ENCODE measurements at places on chromosomes 12 and 14.
A peak's percentile ranks its signal among the peaks of the same experiment; 100 is the strongest.

DNA sequence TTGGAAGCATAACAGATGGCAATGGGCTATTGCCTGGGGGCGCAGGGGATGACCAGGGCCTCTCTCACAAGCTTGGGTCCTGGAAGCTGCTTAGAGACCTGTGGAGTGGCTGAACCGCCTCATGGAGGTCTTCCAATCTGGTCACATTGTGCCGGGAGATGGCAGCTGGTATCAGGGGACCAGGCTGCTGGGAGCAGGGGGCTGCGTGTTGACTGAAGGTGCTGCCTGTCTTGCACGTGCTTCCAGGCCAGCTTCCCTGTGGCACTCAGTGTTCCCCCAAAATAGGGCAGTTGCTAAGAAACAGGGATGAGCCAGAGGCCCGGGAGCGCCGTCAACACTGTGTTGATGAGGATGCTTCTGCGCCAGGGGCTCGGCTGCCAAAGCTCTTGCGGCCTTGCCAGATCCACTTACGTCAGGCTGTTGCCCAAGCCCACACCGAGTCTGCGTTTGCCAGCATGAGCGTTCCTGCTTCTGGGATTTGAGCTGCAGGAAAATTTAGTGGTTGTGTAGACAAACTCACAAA lies 39.8 kb downstream of the ELK3 start:
- DNase-seq: peak; percentile 100

GRCh38 chr12:65266408-65266807 lies 12.1 kb upstream of the MSRB3 start:
- no peak for DNase-seq

DNA sequence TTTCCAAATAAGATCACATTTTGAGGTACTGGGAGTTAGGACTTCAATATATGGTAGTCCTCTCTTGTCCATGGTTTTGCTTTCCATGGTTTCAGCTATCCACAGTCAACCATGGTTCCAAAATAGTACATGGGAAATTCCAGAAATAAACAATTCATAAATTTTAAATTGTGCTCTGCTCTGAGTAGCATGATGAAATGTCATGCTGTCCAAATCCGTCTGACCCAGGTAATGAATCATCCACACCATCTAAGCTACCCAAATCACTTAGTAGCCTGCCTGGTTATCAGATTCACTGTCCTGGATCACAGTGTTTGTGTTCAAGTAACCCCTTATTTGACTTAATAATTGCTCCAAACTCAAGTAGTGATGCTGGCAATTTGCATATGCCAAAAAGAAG lies 197.9 kb downstream of the TMTC3 start:
- DNase-seq: no peak

- no peak for DNase-seq
Observed at GRCh38 chr14:34187519-34188044, 236.7 kb upstream of the EGLN3 start.

DNA sequence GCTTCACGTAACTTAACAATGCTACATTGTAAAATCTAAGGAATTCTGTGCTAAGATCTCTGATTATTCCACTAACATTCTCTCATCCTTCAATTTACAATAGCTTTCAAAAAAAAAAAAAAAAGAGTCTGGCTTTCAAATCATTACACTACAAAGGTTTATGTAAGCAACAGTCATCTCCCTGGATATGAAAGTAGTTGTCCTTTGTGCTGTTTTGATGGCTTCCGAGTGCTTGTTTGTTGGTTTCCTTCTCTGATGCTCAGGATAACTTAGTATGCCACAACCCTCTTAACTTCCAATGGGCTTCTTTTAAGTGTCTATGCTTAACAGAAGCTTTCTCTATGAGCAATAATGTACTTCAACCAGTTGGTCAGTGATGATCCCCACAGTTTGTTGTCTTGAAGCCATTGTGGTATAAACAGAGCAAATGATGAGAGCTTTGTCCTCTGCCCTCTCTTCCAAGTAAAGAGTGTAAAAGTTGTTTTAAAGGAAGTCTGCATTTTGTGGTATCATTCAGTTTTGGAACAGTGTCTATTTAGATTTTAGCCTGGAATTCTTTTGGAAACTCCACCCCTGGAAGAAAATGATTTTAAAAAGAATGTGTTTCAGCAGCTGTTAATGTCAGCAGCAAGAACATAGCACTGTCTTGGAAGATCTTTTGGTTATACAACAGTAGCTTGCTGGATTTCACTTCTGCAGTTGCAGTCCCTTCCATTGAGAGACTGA lies 396.1 kb upstream of the RGS6 start:
- no peak for DNase-seq

- peak; percentile 19 for DNase-seq
Observed at GRCh38 chr12:81819991-81820633, 61.0 kb upstream of the PPFIA2 start.
